ENCODE measurements at places on chromosomes 3 and 15.

- no peak for DNase-seq
Observed at GRCh38 chr3:126971891-126972351, 11.0 kb upstream of the PLXNA1 start.

GRCh38 chr15:81813215-81813614 is 232.6 kb downstream of the MEX3B start:
- peak; percentile 7 for DNase-seq

GRCh38 chr3:192947421-192947820 is 29.8 kb upstream of the MB21D2 start:
- DNase-seq, result peak; percentile 19

- no peak for DNase-seq
Observed at GRCh38 chr3:1288805-1289494, 196.1 kb downstream of the CNTN6 start.

DNA sequence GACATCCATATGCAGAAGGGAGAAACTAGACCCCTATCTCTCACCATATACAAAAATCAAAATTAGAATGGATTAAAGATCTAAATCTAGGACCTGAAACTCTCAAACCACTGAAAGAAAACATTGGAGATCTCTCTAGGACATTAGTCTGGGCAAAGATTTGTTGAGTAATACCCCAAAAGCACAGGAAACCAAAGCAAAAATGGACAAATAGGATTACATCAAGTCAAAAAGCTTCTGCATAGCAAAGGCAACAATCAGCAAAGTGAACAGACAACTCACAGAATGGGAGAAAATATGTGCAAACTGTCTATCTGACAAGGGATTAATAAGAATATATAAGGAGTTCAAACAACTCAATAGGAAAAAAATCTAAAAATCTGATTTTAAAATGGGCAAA is 54.8 kb downstream of the MYO9A start:
- peak; percentile 10 for DNase-seq

GRCh38 chr3:100360757-100361496 is 26.4 kb downstream of the NIT2 start:
- DNase-seq, result no peak

DNA sequence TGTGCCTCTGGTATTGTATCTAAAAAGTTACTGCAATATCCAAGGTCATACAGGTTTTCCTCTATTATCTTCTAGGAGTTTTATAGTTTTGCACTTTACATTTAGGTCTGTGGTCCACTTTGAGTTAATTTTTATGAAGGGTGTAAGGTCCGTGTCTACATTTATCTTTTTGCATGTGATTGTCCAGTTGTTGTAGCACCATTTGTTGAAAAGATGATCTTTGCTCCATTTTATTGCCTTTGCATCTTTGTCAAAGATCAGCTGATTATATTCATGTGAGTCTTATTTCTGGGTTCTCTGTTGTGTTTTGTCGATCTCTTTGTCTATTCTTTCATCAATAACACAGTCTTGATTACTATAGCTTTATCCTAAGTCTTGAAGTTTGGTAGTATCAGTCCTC is 6.7 kb downstream of the CHRNA7 start:
- DNase-seq, result no peak

GRCh38 chr3:110420158-110420641 is 651.4 kb upstream of the NECTIN3 start:
- peak; percentile 88 for DNase-seq

DNA sequence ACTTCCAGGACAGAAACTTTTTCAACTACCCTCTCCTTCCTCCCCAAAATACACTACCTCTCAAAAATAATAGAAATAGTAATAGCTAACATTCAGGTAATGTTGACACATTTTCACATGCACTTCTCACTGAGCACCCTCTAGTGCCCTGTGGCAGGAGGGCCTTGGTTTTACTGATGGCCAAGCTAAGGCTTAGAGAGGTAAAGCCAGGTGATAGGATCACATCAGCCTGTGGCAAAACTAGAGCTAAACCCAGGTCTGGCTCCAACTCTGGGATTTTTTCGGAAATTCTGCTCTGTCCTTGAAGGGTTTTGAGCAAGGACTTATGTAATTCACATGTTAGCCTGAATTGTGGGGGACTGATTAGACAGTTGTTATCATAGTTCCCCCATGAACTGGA is 922 bp upstream of the TAMM41 start:
- DNase-seq, result no peak

DNA sequence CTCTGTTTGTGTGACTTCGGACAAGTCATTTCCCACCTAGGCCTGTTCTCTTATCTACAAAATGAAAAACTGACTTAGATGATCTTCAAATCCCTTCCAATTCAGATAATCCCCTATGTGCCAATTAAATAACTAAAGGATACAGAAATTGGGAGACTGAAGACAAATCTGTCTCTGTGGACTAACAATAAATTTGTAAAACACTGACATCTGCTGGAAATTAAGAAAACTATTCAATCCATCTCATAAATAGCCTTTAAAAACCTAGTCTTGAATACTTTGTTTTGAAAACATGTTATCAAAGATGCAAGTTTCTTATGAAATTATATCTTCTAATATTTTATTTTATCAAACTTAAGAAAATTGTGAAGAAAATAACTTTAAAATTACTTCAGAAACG is 38.3 kb downstream of the MTHFS start:
- DNase-seq, result peak; percentile 8

DNA sequence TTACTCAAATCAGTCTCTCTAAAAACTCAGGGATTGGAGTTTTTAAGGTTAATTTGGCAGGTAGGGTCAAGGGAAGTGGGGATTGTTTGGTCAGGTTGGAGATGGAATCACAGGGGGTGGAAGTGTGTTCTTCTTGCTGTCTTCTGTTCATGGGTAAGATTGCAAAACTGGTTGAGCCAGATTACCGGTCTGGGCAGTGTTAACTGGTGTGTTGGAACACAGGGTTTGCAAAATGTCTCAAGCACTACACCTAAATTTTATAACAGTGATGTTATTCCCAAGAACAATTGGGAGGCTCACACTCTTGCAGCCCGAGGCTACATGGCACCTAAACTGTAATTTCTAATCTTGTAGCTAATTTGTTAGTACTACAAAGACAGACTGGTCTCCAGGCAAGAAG is 425.4 kb downstream of the PLOD2 start:
- no peak for DNase-seq

- no peak for DNase-seq
Observed at GRCh38 chr15:64751464-64751863, 23.9 kb downstream of the RBPMS2 start.

DNA sequence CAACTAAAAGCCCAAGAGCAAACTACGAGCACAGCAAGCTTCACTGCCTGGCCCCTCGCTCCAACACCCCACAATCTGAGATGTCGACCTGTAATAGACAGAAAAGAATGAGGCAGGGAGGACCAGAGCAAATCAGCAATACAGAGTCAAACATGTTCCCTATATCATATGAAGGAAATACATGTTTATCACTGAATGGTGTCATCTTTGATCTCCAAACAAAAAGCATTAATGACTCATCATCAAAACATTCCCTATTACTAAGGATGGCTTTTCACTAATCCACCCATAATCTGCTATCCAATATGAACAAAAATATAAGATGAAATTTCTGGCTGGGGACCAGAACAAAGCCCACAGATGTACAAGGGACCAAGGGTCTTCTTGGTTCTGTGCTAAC is 34.7 kb downstream of the MYO5A start:
- DNase-seq, result no peak

DNA sequence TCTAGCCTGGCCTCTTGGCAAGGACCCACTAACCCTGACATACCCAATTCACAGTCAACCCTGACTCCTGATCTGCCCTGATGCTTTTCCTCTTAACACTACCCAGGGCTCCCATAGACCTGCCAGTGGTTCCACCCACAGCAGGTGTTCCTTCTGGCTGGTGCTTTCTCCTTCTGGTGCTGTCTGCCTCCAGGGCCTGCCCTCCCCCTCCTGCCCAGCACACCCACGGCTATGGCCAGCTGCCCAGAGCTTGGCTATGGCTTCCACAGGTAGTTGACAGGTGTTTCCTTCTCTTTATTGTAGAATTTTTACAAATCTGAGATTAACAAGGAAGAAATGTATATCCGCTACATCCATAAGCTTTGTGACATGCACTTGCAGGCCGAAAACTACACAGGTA is 46.5 kb upstream of the MANF start:
- no peak for DNase-seq

DNA sequence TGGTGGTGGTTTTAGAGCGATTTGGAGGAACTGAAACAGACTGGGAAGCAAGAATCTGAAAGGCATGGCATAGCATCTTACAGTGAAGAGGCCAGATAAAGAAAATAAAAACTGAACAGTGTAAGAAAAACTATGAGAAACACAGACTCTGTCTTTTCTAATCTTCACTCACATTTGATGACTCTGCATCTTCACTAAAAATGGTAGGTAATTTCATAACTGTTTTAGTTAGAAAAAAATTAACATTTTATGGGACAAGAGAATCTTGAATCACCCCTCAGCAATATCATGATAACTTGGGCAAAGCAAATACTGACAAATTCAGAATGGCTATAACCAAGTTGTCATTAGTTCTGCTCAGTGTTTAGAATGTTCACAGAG is 812.6 kb downstream of the MCTP2 start:
- no peak for DNase-seq

DNA sequence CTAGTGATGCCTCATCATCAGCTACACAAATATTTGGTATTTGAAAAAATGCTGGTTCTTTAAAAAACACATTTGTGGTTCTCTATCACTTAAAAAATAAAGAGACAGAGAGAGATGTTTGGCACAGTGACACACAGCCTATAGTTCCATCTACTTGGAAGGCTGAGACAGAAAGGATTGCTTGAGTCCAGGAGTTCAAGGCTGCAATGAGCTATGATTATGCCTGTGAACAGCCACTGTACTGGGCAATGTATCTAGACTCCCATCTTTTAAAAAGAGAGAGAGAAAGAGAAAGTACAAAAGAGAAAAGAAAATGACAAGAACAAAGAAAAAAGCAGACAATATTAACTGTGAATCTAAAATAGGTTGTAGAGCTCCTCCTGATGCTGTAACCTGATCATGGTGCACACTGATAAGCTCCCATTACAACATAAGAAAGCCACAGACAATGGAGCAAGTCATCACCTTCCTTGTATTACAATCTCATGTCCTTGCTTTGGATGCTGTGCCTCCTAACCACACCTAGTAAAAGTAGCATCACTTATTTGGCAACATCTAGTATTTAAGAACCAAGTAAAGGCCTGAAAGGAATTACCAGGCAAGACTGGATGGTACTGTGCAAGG is 31.7 kb upstream of the MAP4 start:
- no peak for DNase-seq

- peak; percentile 29 for DNase-seq
Observed at GRCh38 chr3:104951426-104951825, 415.3 kb upstream of the ALCAM start.

DNA sequence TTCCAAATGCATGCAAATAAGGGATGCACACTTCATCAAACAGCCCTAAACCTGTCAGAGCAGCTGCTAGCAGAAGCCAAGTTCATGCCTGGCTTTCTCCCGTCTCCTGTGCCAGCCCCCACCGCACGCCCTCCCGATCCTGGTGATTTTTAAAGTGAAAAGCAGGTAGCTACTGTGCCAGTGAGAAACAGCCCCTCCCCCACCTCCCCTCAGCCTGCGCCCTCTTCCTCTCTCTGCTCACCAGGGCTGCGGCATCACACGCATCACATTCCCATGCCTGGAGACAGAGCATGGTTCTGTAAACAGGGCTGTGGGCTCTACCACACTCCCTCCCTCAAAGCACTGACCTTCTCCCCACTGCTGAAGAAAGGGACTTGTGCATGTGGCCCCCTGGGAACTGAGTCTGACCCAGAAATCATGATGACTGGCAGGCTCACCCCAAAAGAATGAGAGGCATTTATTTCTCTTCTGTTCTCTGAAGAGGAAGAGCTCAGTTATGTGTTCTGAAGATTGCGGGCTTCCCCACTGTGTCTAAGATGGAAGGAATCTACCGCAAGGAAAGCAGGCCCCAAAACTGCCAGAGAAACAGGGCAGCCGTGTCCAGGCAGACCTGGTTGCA is 14.5 kb upstream of the SLC6A1 start:
- DNase-seq, result peak; percentile 93
